ENCODE measurements at places on chromosomes 1 and 21.

- DNase-seq: no peak
Measured at GRCh38 chr1:158014731-158015320, 21.4 kb downstream of the KIRREL1 start.

- DNase-seq: no peak
Measured at GRCh38 chr1:13733711-13734110, 33.7 kb downstream of the PRDM2 start.

DNA sequence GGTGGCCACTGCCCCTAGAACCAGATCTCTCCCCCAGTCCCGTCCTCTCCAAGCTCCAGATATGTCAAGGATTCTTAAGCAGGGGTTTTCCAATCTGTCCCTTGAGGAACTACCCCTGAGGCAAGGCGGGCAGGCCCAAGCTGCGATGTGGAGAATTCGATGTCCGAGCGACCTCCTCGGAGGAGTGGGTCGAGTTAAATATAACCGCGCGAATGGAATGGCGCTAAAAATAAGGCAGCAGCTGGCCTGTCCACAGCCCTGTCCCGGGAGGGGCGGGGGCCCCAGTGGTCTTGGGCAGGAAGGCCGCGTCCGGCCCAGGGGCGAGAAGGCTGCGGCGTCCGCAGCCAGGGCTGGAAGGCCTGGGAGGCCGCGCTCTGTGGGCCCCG is 5.8 kb upstream of the FOXD3 start:
- DNase-seq: no peak

- no peak for DNase-seq
Measured at GRCh38 chr1:175173531-175173930, 19.0 kb downstream of the KIAA0040 start.
